ENCODE measurements at places on chromosomes 6 and 20.
A peak's percentile ranks its signal among the peaks of the same experiment; 100 is the strongest.

DNA sequence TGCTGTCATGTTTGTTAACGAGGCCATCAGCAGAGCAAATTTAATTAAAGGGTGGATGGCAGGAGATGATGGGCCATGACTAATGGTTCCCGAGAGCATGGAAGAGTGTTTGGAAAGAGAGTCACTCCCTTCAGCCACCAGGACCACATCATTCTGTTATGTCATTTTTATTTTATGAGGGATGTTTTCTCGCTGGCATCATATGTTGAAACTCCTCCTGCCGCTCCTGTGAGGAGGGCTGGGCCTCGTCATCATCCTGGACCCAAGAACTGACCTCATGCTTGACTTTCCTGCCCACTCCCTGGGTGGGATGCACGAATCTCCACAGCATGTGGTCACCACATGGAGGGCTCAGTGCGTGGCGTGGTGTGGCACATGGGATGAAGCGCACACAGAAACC is 86.4 kb upstream of the FRMD1 start:
- no peak for DNase-seq

- DNase-seq = no peak
Measured at GRCh38 chr6:12022481-12022880, 10.4 kb downstream of the HIVEP1 start.

- no peak for DNase-seq
Measured at GRCh38 chr6:100347901-100348550, 116.7 kb downstream of the SIM1 start.

DNA sequence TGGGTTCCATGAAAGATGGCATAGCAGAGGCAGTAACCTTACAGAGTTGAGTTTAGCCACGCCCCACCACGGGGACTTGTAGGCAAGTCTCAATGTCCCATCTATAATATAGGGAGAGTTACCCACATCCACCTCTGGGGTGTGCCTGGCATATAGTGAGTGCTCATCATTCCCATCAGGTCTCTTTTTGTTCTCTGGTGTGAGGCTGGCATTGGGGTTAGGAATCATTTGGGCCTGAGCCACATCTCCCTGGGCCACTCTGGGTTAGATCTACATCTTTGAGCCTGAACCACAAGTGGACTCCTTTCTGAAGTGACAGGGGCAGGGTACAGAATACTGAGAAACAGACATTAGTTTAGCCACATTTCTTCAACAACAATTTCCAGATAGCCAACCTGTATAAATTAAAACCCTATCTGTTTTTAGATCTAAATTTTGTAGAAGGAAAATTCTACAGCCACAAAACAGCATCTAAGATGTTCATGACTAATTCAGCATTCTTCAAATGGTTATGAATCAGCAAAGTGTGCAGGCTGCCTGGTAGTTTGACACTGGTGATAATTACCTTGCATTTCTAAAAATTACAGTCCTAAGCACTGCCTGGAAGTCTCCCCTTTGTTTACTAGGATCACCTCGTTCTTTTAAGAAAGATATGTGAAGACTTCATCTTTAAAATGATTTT is 20.1 kb downstream of the RNF24 start:
- DNase-seq = no peak

DNA sequence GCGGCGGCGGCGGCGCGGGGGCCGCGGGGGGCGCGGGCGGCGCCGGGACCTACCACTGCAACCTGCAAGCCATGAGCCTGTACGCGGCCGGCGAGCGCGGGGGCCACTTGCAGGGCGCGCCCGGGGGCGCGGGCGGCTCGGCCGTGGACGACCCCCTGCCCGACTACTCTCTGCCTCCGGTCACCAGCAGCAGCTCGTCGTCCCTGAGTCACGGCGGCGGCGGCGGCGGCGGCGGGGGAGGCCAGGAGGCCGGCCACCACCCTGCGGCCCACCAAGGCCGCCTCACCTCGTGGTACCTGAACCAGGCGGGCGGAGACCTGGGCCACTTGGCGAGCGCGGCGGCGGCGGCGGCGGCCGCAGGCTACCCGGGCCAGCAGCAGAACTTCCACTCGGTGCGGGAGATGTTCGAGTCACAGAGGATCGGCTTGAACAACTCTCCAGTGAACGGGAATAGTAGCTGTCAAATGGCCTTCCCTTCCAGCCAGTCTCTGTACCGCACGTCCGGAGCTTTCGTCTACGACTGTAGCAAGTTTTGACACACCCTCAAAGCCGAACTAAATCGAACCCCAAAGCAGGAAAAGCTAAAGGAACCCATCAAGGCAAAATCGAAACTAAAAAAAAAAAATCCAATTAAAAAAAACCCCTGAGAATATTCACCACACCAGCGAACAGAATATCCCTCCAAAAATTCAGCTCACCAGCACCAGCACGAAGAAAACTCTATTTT is 2.0 kb downstream of the FOXC1 start:
- no peak for DNase-seq

- DNase-seq = no peak
Measured at GRCh38 chr6:42294759-42295158, 77.1 kb upstream of the MRPS10 start.

DNA sequence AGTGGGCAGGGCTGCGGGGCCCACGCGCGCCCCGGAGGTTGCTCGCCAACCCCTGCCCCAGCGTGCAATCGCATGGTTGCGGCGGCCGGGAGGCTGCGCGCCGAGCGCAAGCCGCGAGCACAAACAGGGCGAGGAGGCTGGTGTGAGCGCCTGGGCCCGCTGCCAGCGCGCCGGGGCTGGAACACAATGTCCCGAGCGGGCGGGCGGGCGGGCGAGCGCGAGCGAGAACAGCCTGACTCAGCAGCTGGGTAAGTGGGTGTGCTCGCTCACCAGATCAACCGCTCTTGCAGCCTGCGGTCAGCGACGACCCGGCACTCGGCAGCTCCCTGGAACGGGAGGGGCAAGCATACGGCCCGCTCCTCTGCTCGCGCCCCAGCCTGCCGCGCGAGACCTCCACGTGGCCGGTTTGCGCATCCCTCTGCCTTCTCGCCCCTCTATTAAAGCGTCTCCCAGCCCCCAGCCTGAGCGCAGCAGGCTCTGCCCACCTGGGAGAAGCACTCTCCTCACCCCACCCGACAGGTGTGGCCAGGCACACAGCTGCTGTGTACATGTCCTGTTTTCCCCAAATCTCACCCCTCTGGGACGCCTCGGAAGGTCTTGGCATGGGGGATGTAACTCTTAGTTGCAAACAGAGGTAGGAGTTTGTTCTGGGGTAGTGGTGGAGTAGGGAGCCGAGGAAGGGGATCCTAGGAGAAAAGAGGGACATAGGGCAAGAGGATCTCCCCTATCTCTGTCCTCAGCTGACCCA is 8.7 kb upstream of the ARMC12 start:
- peak; percentile 98 for DNase-seq

- no peak for DNase-seq
Measured at GRCh38 chr6:163661272-163661671, 246.8 kb downstream of the QKI start.

- DNase-seq = no peak
Measured at GRCh38 chr20:62576815-62577489, 65.4 kb upstream of the SLCO4A1 start.

- DNase-seq = no peak
Measured at GRCh38 chr20:46401478-46401860, 4.9 kb downstream of the ELMO2 start.

GRCh38 chr6:32131439-32131948 is 1.4 kb upstream of the FKBPL start:
- no peak for DNase-seq

- no peak for DNase-seq
Measured at GRCh38 chr6:30158475-30159040, 2.5 kb downstream of the TRIM10 start.

DNA sequence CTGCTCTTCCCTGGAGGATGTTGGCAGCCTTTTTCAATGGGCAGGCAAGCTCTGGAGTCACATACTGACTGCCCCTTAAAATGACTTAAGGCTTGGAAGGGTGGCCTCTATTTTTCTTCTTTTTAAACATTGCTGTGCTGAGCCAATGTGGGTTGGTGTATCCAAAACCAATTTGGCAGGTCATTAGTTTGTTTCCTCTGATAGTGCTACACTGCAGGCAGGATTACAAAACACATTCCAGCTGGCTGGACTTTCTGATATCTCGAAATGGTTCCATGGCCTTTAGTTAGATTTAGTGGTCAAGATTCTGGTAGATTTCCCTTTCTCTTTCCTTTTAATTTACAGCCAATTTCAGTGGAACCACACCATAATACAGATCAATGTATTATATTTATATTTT is 28.1 kb upstream of the BMP2 start:
- DNase-seq = no peak

DNA sequence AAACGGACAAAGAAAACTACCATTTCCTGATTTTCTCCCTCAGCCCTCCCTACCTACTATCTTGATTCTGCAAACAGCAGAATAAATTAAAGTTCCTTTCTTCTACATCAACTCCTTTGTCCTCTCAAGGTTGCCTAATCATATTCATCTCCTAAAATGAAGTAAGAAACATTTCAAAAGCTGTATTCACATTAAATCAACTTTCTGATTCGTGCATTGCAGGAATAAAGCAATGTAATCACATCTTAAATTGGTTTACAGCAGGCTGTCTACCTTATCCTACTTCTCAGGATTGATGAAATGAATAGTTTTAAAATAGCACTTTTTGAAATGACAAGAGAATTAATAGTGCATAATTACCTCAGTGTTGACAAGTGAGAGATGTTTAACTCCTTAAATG is 25.1 kb downstream of the PRKN start:
- DNase-seq = no peak

GRCh38 chr20:54184071-54184470 is 10.3 kb upstream of the CYP24A1 start:
- DNase-seq = no peak

DNA sequence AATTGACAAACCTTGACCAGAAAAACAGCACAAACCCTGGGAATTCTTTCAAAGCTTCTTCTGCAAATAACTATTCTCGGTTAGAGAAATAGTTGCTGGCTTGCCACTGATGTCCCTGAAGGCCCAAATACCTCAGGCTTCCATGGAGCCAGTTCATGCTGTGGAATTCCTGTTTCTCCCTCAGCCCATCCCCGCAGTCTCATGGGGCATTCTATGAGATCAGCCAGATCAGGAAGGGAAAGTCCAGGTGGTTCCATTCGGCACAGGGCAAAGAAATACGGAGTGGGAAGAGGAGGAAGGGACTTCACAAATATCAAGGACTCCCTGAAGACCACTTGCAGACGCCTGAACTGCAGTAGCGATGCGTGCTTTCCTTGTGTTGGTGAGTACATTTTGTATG is 63.3 kb downstream of the MYLK4 start:
- DNase-seq = no peak

- DNase-seq = no peak
Measured at GRCh38 chr6:42405021-42405420, 46.7 kb downstream of the TRERF1 start.

DNA sequence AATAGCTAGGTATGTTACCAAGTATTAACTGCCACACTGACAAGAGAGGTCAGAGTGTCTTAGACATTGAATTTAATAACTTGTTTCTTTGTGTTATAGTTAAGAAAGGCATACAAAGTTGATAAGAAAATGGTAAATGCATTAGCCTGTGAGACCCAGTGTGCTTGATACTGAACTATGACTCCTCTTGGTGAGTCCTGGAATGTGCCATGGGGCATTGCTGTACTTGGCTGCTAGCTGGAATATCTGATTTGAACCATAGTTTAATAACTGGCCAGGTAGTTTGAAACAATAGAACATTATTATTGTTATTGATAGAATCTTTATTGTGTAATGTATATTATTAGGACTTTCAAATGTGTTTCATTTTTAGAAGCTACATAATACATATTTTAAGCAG is 70.0 kb downstream of the ZFAND3 start:
- DNase-seq = no peak

GRCh38 chr20:59010995-59011873 is 4.2 kb upstream of the CTSZ start:
- DNase-seq = peak; percentile 49

DNA sequence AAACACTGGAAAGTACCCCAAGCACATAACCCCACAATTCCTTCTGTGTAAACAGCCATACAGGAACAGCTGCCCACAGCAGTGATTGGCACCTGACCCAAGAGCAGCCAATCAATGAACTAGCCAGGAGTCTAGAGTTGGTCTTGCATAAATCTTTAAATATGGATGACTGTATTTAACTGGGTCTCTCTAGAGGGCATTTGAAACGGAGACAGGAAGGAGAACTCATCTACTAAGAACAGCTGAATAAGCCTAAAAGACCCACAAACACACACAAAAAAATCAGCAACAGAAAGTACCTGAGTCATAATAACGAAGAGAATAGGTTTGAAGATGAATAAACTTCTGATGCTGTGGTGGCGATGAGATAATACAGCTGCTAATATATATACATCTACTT is 49.0 kb upstream of the ASF1A start:
- DNase-seq = no peak

GRCh38 chr6:134063966-134064445 is 11.6 kb upstream of the SLC2A12 start:
- peak; percentile 70 for DNase-seq

GRCh38 chr6:158408552-158409130 is 96.4 kb downstream of the TULP4 start:
- DNase-seq = no peak

DNA sequence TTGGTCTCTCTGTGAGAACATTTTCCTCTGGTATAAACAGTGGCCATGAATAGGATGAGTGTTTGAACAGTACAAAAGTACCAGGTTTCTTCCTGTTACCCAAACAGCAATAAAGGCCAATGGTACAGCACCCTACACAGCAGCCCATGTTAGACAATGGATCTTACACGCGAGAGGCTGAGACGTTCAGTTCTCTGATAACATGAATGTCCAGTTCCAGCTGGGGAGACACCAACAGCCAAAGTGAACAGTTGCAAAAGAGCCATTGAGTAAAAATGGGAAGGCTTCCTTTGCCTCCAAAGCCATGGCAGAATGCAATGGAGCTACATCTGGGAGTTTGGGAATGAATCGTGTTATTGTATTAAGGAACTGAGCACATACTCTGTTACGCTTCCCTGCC is 246.8 kb upstream of the SGK1 start:
- no peak for DNase-seq

DNA sequence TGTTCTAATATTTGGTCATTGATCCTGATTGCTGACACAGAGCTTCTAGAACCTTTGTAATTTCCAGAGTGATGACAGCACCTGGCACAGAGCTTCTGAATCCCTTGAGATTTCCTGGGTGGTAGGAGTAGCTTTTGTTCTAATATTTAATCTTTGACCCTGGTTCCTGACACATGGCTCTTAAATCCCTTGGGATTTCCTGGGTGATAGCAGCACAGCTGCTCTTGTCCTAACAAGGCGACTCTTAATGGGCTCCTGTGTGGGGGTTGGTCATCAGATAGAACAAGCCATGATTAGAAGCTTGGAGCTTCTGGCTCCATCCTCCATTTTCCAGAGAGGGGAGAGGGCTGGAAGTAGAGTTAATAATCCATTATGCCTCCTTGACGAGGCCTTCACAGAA is 18.4 kb downstream of the GMPR start:
- DNase-seq = no peak

DNA sequence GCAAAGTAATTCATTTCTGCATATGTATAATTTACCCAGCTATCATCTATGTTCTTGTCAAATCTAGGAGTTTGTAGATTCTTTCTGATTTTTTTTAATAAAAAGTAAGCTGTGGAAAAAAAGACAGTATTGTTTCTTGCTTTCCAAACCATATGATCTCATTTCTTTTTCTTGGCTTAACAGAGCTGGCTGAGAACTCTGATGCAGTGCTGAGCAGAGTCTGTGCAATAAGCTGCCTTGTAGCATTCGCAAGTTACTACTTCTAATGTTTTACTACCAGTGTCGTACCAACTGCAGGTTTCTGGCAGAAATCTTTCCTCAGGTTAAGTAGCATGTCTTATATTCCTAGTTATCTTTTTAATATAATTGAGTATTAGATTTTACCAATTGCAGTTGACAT is 15.6 kb downstream of the RRBP1 start:
- no peak for DNase-seq
